ENCODE measurements at places on chromosomes 4 and X. TPM values are rescaled to one million over a fixed set of nuclear protein-coding genes. Genes with fewer than 3 reads are reported as not detected.
A peak's percentile ranks its signal among the peaks of the same experiment; 100 is the strongest.

- H3K27me3 ChIP-seq: no peaks in the 10 kb centered on the region
- no peak for DNase-seq
- H3K36me3 ChIP-seq: peaks cover 1% of the 10 kb centered on the region
- H3K27ac ChIP-seq: peak overlapping the region; percentile 93
These were observed 1.5 kb downstream of the FUNDC2 start for GRCh38 chrX:155028129-155028528.

The ABCG2 gene
- 0.54 TPM for total RNA-seq

- DNase-seq: no peak
- peak overlapping the region; percentile 21 for H3K27ac ChIP-seq
- no peak overlapping the region for H3K4me3 ChIP-seq
- H3K27me3 ChIP-seq: no peaks in the 10 kb centered on the region
- peaks cover 18% of the 10 kb centered on the region for H3K36me3 ChIP-seq
These were observed 1.2 kb upstream of the CD40LG start for GRCh38 chrX:136646602-136647239.

The NAP1L2 gene
- total RNA-seq: 5.5 TPM

The DOK7 gene
- not detected for total RNA-seq

All from activated naive CD8-positive, alpha-beta T cell treated with anti-CD3 and anti-CD28 coated beads, Interleukin-2, amount 10 ng/mL, durations not matched to agents 7 days and 5 days (primary cell).